Lung (tissue), 17 donors: ENCODE measurements at places on chromosomes 16 and 17.
A peak's percentile ranks its signal among the peaks of the same experiment; 100 is the strongest.

DNA sequence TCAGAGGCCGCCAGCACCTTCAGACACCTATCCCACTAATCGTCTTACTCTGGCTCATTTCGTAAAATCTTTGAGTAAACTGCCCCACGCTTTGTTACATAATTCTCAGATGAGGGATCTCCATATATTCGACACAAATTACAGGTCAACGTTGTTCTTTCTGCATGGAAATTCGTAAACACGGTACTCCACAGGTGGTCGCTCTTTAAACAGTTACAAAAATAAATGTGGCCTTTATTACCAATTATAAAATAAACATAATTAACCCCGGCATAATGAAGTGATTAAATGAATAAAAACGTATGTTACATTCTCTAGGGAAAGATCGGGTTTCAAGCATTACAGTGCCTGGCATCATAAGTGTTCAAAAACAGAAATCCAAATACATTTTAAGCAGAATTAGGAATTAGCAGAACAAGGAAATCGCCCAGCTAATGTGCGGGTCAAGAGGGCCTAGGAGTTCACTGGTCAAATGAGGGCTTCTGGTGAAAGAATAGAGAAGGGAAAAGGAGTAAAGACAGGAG lies 943 bp upstream of the PIP4K2B start:
- no peak for DNase-seq

DNA sequence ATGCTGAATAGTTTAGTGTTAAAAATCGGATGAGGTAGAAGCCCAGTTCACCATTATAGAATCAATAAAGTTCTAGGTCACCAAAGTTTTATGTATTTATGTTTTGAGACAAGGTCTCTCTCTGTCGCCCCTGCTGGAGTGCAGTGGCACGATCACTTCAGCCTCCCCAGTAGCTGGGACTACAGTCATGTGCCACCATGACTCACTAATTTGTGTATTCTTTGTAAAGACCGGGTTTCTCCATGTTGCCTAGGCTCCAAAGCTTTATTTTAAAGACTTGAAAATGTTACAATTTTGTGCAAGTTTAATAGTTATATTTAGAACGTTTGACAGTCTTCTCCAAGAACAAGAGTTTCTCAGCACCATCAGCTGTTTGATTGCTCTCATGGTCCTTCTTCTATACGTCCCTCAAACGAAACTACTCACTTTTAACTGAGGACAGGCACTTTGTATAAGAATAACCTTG lies 32.1 kb downstream of the NDE1 start:
- peak; percentile 11 for DNase-seq

DNA sequence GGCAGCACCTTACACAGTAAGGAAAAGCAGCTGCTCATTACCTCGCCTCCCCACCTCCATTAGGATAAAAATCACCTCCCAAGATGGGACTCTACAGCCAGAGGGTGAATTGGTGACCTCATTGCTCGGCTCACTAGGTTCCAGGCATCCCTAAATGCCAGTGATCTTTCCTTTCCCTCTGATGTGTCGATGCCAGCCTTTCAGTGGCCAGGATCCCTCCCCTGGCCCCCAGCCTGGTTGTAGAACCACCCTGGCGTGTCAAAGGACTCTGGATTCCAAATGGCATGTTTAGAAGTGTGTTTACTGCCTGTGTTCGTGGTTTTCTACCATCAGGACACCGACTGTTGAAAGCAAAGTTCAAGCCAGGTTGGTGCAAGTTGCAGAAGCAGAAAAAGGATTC lies 72.1 kb upstream of the LYRM9 start:
- no peak for DNase-seq

- DNase-seq: no peak
These were observed 1.5 kb downstream of the CNP start for GRCh38 chr17:41967921-41968578.

DNA sequence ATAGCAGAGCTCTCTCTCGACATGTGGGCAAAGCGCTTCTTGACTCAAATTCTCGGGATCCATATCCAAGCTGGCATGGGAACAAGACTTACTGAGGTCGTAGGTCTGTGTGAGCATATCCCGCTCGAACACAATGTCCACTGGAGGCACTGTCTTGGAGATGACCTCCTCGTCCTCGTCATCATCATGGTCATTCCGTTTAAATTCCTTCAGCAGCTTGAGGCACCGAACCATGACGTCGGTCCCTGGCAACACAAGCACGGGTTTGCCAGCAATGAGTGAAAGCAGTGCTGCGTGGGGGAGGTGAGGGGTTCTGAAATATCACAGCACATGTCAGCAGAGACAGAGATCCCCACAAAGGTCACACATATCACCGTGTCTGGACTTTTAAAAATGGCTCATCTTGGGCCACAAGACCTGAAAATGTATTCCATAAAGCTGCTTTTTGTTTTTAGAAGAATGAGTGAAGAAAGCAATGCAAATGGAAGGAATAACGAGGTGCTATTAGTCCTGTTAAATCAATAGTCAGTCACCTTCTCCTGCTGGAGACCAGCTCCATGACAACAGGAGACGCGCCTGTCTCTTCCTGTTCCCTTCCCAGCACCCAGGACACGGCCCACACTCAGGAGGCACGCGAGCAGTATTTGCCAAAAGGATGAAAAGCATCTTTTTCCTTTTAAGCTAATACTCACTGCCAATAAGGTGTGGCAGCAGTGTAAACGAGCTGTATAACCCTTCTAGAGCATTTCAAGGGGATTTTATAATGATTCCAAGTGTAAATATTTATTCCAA lies 37.9 kb downstream of the GTF3C1 start:
- DNase-seq: no peak

GRCh38 chr17:73635101-73635817 lies 9.0 kb downstream of the SDK2 start:
- DNase-seq: peak; percentile 45

GRCh38 chr17:50234581-50234980 lies 33.1 kb upstream of the COL1A1 start:
- no peak for DNase-seq

DNA sequence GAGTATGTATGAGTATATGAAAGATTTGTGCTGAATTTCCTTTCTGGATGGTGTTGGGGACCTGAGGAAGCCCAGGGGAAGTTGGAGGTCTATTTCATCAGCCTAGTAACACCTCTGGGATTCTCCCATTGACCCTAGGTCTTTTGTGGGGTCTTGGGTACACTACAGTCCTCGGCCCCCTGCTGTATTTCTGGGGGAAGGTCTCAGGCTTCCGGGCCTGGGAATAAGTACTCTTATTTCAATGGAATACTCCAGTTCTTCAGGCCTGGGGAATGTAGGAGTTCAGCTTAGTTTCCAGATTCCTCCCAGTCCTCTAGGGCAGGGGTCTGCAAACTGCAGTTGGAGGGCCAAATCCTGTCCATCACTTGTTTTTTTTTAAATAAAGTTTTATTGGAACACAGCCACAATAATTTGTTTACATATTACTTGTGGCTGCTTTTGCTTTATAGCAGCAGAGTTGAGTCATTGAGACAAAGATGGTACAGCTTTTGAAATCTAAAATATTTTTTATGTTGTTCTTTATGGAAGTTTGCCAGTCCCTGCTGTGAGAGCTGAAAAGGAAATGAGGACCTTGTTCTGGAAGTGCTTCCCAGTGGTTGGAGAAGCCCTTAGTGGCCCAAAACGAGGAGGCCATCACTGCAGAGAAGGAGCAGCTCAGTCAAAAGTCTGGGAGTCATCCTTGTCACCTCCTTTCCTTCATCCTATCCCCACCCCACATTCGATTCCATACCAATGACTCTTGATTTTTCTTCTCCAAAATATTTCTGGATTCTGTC lies 142.5 kb upstream of the HS3ST2 start:
- no peak for DNase-seq

DNA sequence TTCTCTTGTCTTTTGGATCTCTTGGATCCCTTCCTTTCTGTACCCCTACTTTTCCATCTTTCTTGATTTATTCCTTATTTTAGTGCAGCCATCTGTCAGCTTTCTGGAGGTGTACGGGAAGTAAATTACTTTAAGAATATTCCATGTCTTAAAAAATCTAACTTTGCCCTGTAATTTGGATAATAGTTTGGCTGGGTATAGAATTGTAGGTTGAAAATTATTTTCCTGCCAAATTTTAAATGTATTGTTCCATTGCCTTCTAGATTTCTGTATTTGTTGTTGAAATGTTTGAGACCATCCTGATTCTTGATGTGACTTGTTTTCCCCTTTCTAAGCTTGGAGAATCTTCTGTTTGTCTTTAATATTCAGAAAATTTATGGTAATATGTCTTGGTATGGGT lies 2.1 kb downstream of the DDX19B start:
- no peak for DNase-seq
